Fibroblast of lung (primary cell): ENCODE measurements at places on chromosomes 12 and 14.

GRCh38 chr14:40656311-40656710, 950.4 kb upstream of the LRFN5 start:
- no peak for DNase-seq

GRCh38 chr12:123595729-123596128, 6.2 kb upstream of the DDX55 start:
- no peak for DNase-seq

- DNase-seq: no peak
Observed at GRCh38 chr12:43362910-43363694, 188.9 kb downstream of the ADAMTS20 start.

- no peak for DNase-seq
Observed at GRCh38 chr14:54829486-54830224, 73.0 kb downstream of the GCH1 start.

DNA sequence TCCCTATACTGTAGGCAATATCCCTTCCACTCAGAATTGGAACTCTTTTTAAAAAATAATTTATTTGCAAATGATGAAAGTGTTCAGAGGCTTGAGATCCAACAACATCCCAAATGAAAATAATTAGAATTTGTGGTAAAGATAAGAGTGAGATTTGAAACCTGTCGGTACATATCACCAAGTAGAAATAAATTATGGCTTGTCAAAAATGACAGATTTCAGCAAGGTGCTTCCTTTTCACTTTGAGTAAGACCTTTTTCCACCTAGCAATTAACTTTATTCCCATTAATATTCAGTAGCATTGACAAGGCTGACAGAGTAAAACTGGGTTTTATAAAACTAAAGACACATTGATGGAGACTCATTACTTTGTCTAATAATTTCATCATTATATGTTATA, 107.7 kb upstream of the PRKD1 start:
- no peak for DNase-seq
